ENCODE measurements at places on chromosomes 13 and 19. TPM values are rescaled to one million over a fixed set of nuclear protein-coding genes. Genes with fewer than 3 reads are reported as not detected.

The PSG1 gene
- polyA plus RNA-seq, result 2.1 TPM

The MAST1 gene
- polyA plus RNA-seq, result 0.47 TPM

The SIGLEC12 gene
- not detected for polyA plus RNA-seq

The CGB8 gene
- not detected for polyA plus RNA-seq

The PRKCG gene
- 0.09 TPM for polyA plus RNA-seq

The GPR180 gene
- 5.8 TPM for polyA plus RNA-seq

The FBN3 gene
- polyA plus RNA-seq, result not detected

The SBK2 gene
- 0.10 TPM for polyA plus RNA-seq

The COMMD6 gene
- 236 TPM for polyA plus RNA-seq

The KLK13 gene
- polyA plus RNA-seq, result not detected

The CLEC11A gene
- polyA plus RNA-seq, result 64.1 TPM

The SPACA4 gene
- not detected for polyA plus RNA-seq

The ZNF888 gene
- polyA plus RNA-seq, result 2.2 TPM

The IL4I1 gene
- polyA plus RNA-seq, result 0.92 TPM

The C19orf18 gene
- 0.10 TPM for polyA plus RNA-seq

The MEIS3 gene
- polyA plus RNA-seq, result 27.2 TPM

The PRR20A gene
- not detected for polyA plus RNA-seq

The GRK1 gene
- polyA plus RNA-seq, result not detected

The OLFM2 gene
- 6.8 TPM for polyA plus RNA-seq

The SELENOV gene
- not detected for polyA plus RNA-seq

The CDX2 gene
- not detected for polyA plus RNA-seq

- DNase-seq, result no peak
Measured at GRCh38 chr13:111202156-111202621, 87.1 kb downstream of the ARHGEF7 start.

DNA sequence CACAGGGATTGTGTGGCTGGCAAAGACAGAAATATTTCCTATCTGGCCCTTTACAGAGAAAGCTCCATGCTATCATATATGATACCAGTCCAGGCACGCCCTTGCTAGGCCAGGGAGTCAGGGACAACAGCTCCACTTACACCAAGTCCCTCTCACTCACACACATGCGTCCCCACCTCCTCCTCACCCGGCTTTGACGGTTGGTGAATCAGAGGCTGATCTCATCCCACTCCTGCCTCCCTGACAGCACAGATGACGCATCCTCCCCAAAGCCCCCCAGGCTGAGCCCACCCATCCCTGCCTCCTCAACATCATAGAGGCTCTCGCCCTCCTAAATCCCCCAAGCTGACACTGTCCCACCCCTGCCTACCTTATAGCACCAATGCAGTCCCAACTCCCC lies 62.7 kb downstream of the F2RL3 start:
- no peak for DNase-seq

DNA sequence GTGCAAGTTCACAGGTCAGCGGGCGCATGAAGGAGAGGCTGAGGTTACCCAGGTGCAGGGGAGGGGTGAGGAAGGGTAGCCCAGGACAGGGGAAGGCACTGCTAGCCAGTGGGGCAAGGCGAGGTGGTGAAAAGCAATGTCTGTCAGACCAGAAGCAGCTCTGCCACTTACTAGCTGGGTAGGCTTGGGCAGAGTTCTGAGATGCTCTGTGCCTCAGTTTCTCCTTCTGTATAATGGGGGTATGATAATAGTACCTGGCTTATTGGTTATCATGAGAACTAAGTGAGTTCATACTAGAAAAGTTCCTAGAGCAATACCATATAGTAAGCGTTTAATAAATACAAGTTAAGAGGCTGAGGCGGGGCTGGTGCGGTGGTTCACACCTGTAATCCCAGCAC lies 14.3 kb upstream of the SCN1B start:
- no peak for DNase-seq

- no peak for DNase-seq
Measured at GRCh38 chr13:95098916-95099315, 202.3 kb downstream of the ABCC4 start.

DNA sequence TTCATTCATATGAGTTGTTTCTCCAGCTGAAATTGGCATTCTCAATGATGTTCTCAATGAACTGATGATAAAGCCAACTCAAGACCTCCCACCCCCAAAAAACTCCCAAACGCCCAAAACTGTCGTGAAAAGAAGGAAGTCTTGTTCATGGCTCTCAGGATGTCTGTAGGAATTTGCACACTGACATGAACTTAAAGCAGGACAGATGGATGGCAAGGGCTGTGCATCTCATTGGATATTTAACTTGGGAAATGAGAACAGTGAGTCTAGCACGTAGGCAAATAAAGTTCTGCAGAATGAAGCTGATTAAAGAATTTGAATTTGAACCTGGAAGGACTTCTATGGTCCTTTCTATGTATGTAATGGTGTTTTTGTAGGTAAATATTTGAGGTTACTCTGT lies 305.7 kb downstream of the SHISA2 start:
- DNase-seq, result no peak

GRCh38 chr13:42116225-42116624 lies 67.8 kb downstream of the DGKH start:
- DNase-seq, result no peak

DNA sequence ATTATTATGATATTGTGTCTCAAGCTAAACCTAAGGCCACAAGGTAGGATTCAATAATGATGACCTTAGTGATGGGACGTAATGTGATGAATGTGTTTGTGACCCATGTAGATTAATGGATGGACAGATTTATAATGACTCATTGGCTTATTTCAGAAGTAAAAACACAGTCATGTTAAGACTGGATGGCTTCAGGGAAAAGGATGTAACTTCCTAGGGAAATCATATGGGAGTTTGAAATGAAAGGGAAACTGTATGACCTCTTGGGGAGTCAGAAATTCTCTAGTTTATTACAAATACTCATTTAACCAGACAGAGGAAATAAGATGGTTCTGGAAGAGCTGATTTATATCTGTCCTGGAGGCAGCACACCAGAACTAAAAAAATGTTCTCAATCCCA lies 2.9 kb downstream of the EDNRB start:
- no peak for DNase-seq

GRCh38 chr19:1233115-1233667 lies 4.6 kb downstream of the CBARP start:
- no peak for DNase-seq

DNA sequence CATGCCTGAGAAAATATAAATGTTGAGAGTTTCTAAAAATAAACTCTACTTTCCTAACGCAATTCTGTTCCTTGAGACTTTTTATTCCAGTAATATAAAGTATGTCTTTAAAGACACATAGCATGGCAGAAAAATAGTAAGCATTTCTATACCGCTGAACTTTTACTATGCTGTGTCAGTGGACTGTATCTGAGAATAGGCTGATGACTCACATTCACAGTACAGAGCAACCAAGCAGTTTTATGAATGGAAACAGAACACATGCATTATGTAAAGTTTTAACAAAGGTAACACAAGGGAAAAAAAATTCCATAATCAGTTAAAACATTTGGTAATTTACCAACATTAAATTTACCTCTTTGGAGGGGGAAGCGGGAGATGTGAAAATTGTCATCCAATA lies 38.4 kb downstream of the ZDHHC20 start:
- DNase-seq, result no peak

DNA sequence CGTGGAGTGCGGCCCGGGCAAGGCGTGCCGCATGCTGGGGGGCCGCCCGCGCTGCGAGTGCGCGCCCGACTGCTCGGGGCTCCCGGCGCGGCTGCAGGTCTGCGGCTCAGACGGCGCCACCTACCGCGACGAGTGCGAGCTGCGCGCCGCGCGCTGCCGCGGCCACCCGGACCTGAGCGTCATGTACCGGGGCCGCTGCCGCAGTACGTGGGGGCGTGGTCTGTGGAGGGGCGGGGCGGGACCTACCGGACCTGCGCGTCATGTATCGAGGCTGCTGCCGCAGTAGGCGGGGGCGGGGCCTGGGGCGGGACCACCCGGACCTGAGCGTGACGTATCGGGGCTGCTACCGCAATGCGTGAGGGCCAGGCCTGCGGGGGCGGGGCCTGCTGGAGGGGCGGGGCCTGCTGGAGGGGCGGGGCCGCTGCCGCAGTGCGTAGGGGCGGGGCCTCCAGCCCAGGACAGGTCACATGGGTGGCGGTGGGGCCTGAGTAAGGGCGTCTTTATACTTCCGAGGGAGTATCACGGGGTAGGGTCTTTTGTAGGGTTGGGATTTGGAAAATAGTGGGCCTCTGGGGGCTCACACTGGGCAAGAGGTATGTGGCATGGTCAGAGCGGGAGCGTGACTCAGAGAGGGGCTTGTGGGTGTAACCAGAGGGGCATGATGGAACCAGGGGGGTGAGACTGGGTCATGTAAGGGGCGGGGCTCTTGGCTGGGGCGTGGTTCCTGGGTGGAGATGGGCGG lies 4.3 kb downstream of the FSTL3 start:
- peak; percentile 97 for DNase-seq

- peak; percentile 39 for DNase-seq
Measured at GRCh38 chr13:21683034-21683733, 12.3 kb downstream of the FGF9 start.

- DNase-seq, result no peak
Measured at GRCh38 chr19:14576363-14576762, 4.5 kb upstream of the NDUFB7 start.

GRCh38 chr13:26679411-26680122 lies 81.0 kb downstream of the GPR12 start:
- peak; percentile 24 for DNase-seq

DNA sequence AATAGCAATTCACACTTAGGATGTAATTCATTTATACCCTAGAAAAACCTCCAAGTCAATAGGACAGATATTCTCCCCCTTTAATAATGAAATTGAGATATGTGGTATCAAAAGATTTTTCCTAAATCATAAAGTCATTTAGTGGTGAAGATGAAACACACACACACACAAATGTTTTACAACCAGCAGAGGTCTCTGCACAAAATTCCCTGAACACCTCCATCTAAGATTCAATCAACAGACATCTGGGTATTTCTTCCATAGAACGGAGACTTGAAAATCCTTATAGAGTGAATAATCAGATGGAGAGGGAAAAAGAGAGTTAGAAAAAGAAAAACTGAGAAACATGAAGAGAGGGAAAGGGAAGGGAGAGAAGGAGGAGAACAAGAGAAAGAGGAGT lies 52.8 kb downstream of the MYCBP2 start:
- no peak for DNase-seq

DNA sequence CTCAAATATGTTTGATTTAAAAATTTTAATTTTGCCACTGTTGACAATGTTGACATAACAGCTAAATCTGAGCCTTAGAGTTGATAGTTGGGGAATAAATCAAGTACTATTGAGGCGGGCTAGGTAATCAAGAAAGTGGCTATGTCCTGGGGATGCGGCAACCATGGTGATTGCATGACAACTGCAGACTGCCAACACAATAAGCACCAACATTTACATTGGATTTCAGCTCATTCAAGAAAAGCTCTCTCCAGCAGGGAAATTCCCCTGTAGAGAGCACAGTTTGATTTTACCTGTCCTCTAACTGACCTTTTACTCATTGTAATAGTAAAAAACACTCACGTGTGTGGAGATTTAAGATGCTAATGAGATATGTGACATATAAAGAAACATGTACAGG lies 63.1 kb downstream of the ZNF100 start:
- no peak for DNase-seq

GRCh38 chr13:45278096-45278645 lies 62.8 kb downstream of the TPT1 start:
- no peak for DNase-seq

DNA sequence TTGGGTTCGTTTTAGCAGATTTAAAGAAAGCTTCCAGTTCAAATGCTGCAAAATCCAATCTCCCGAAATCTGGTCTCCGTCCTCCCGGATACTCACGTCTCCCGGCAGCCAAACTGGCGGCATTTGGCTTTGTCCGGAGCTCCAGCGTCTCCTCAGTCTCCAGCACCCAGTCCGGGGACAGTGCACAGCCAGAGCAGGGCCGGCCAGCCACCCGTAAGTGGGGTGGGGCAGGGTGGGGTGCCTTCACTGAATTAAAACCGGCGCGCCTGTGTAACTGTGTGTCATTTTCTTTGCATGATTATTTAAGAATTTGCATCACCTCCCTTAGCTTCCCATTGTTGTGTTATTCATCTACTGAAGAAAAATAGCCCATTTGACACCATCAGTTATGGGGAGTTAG lies 280.6 kb downstream of the MTUS2 start:
- DNase-seq, result no peak

- DNase-seq, result no peak
Measured at GRCh38 chr13:99332456-99332855, 25.3 kb upstream of the GPR183 start.

DNA sequence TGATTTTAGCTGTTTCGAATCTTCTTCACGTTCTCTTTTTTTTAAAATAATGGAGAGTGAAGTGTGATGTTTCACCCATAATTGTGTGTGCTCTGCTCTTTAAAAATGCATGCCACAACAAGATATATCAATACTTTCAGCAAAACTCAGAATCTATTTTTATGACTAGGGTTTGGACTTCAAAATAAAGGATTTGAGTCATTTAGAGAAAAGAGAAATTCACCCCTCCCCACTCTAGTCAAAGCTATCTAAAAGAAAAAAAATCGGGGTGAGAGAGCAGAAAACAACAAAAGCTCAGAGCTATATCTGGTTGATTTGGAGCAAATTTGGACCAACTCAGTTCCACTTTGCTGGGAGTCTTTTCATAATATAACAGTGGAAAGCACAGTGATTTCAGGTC lies 244.5 kb downstream of the DNAJC15 start:
- no peak for DNase-seq

DNA sequence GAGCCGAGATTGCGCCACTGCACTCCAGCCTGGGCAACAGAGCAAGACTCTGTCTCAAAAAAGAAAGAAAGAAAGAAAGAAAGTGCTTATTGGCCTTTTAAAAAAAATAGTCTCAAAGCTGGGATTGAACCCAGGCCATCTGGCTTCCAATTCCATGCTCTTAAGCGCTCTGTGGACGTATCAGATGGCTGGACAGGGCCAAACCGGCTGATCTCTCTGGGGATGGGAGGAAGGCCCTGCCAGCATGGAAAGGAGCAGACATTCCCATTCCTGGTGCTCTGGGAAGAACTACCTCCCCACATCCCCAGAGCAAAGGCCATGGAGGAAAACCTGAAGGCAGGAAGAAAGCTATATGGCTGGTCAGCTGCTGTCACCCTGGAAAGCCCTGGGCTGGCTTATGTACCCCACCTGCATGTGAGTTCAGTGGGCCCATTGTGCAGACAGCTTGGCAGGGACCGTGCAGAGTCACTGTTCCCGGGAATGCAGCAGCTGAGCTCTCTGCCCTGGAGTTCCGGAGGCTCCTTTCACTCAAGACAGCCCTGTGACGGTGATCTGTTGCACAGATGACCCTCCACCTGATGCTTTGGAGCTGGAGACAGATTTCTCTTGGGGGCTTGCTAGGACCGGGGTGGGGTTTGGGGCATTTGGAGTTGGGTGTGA lies 84.3 kb downstream of the SIPA1L3 start:
- no peak for DNase-seq

DNA sequence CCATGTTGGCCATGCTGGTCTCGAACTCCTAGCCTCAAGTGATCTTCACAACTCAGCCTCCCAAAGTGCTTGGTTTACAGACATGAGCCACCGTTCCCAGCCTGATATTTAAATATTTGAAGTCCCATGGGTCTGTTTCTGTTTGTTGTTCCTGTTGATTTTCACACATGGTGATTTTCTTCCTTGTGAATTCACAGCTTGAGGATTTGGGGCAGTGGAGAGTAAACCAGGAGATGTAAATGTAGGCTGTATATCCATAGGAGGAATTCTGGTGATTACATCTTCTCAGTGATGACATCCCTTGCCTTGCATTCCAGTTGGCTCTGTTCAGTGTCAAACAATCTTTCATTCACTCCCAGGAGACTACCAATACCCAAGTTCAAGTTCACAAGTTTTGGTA lies 471.9 kb downstream of the KCTD12 start:
- no peak for DNase-seq

All from AG04450 (cell line).